Chondrocyte (in vitro differentiated cells): ENCODE measurements at places on chromosomes 2 and 18. TPM values are rescaled to one million over a fixed set of nuclear protein-coding genes. Genes with fewer than 3 reads are reported as not detected.

The BOK gene
- total RNA-seq: 28.5 to 46.8 TPM (median 44.6 TPM) in 3 replicates

- no peak overlapping the region for H3K4me3 ChIP-seq
- H3K36me3 ChIP-seq: peaks cover 4% of the 10 kb centered on the region
- no peak overlapping the region for H3K27ac ChIP-seq
- H3K4me1 ChIP-seq: no peaks in the 10 kb centered on the region
- DNase-seq: no peak
Observed at GRCh38 chr2:42765686-42766085, 1.8 kb upstream of the OXER1 start.

The BCL11A gene
- 11.1 to 15.4 TPM (median 13.4 TPM) in 3 replicates for total RNA-seq

DNA sequence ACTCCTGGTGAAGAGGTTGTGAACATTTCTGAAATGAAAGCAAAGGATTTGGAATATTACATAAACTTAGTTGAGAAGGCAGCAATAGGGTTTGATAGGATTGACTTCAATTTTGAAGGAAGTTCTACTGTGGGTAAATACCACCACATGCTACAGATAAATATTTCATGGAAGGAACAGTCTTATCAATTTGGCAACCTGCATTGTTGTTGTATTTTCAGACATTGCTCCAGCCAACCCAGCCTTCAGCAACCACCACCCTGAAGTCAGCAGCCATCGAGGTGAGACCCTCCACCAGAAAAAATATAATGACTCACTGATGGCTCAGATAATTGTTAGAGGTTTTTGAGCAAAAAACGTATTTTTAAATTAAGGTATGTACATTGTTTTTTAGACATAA lies 10.0 kb downstream of the RDH14 start:
- no peak overlapping the region for H3K4me3 ChIP-seq
- H3K27me3 ChIP-seq: no peaks in the 10 kb centered on the region
- H3K27ac ChIP-seq: no peak overlapping the region
- peaks cover 29% of the 10 kb centered on the region for H3K4me1 ChIP-seq

DNA sequence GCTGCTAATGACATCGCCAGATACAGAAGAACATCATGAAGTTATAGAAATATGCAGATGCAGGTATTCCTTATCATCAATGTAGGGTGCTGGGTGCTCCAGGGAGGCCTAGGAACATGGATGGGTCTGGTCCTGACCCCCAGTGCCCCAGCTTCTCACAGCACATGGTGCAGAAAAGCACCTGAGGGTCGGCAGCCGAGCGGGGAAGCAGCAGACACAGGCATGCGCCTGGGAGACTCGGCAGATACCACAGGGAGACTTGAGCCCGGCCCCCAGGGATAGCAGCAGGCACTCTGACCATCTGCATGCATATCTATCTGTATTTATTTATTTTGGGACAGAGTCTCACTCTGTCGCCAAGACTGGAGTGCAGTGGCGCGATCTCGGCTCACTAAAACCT lies 43.2 kb downstream of the TMEM18 start:
- peaks cover 15% of the 10 kb centered on the region for H3K4me1 ChIP-seq
- H3K27ac ChIP-seq: no peak overlapping the region
- no peak overlapping the region for H3K4me3 ChIP-seq
- peaks cover 2% of the 10 kb centered on the region for H3K36me3 ChIP-seq

The AQP4 gene
- total RNA-seq: not detected in 3 replicates

DNA sequence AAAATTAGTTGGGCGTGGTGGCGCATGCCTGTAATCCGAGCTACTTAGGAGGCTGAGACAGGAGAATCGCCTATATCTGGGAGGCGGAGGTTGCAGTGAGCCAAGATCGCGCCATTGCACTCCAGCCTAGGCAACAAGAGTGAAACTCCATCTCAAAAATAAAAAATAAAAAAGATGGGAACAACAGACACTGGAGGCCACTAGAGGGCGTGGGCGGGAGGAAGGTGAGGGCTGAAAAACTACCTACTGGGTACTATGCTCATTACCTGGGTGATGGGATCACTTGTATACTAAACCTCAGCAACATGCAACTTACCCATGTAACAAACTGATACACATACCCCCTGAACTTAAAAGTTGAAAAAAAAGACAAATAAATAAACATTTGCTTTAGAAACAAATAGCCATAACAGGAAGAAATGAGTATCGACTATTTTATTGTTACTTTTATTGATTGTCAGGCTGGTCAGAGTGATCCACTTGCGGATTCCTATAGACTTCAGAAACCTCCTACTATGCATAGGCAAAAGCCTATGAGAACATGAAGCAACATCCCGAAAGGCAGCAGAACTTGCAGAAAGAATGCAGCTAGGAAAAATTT lies 61.0 kb downstream of the TMEM163 start:
- no peak overlapping the region for H3K4me3 ChIP-seq
- no peak for DNase-seq
- no peaks in the 10 kb centered on the region for H3K4me1 ChIP-seq
- no peaks in the 10 kb centered on the region for H3K36me3 ChIP-seq
- H3K27ac ChIP-seq: no peak overlapping the region
- H3K27me3 ChIP-seq: peaks cover 8% of the 10 kb centered on the region

GRCh38 chr2:111178730-111179405 lies 58.2 kb downstream of the BCL2L11 start:
- no peak overlapping the region for H3K4me3 ChIP-seq
- DNase-seq: no peak
- peaks cover 9% of the 10 kb centered on the region for H3K4me1 ChIP-seq
- no peaks in the 10 kb centered on the region for H3K36me3 ChIP-seq

- H3K27me3 ChIP-seq: no peaks in the 10 kb centered on the region
- no peak overlapping the region for H3K4me3 ChIP-seq
- no peak for DNase-seq
- peaks cover 4% of the 10 kb centered on the region for H3K4me1 ChIP-seq
- H3K27ac ChIP-seq: no peak overlapping the region
- H3K36me3 ChIP-seq: no peaks in the 10 kb centered on the region
Observed at GRCh38 chr2:157152362-157152761, 105.1 kb upstream of the GALNT5 start.

The PAIP2B gene
- 0.67 to 0.73 TPM (median 0.70 TPM) in 3 replicates for total RNA-seq

- no peak overlapping the region for H3K27ac ChIP-seq
- H3K4me1 ChIP-seq: peaks cover 8% of the 10 kb centered on the region
- H3K36me3 ChIP-seq: no peaks in the 10 kb centered on the region
- H3K27me3 ChIP-seq: no peaks in the 10 kb centered on the region
- no peak for DNase-seq
Observed at GRCh38 chr18:33817096-33817495, 239.1 kb downstream of the ASXL3 start.

DNA sequence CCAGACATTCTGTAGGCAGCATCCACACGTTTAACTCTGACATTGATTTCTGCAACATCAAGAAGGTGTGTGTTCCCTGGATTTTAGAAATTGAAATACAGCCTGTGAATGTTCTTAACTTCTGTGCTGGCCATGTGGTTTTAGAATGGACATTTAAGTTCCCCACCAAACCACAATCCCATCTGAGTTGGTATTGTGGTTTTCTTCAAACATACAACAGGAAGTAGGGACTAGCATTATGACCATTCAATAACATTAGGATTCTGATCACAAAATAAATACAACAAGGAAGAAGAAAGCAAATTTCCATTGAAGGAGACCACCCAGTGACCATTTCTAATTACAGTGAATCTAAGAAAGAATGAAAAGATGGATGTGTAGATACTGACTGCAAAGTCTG lies 51.2 kb downstream of the MAP3K20 start:
- H3K27ac ChIP-seq: no peak overlapping the region
- H3K4me3 ChIP-seq: no peak overlapping the region
- peaks cover 57% of the 10 kb centered on the region for H3K4me1 ChIP-seq

GRCh38 chr2:215911301-215912085 lies 101.9 kb downstream of the MREG start:
- H3K27ac ChIP-seq: no peak overlapping the region
- H3K4me3 ChIP-seq: no peak overlapping the region
- H3K4me1 ChIP-seq: peaks cover 29% of the 10 kb centered on the region
- no peak for DNase-seq
- H3K36me3 ChIP-seq: peaks cover 4% of the 10 kb centered on the region
